NCI-H446 (cell line): ENCODE measurements at places on chromosomes 7 and 10.

- DNase-seq, result no peak
Measured at GRCh38 chr10:15515202-15515601, 144.1 kb upstream of the FAM171A1 start.

- DNase-seq, result no peak
Measured at GRCh38 chr7:48563334-48563733, 361.0 kb upstream of the CDC14C start.

GRCh38 chr7:117777335-117778142 lies 95.7 kb downstream of the CTTNBP2 start:
- DNase-seq, result no peak

- no peak for DNase-seq
Measured at GRCh38 chr10:116408719-116409118, 18.9 kb upstream of the PNLIPRP3 start.

GRCh38 chr10:126349676-126350075 lies 38.6 kb downstream of the ADAM12 start:
- no peak for DNase-seq

GRCh38 chr10:129656642-129657041 lies 189.6 kb downstream of the MGMT start:
- no peak for DNase-seq

DNA sequence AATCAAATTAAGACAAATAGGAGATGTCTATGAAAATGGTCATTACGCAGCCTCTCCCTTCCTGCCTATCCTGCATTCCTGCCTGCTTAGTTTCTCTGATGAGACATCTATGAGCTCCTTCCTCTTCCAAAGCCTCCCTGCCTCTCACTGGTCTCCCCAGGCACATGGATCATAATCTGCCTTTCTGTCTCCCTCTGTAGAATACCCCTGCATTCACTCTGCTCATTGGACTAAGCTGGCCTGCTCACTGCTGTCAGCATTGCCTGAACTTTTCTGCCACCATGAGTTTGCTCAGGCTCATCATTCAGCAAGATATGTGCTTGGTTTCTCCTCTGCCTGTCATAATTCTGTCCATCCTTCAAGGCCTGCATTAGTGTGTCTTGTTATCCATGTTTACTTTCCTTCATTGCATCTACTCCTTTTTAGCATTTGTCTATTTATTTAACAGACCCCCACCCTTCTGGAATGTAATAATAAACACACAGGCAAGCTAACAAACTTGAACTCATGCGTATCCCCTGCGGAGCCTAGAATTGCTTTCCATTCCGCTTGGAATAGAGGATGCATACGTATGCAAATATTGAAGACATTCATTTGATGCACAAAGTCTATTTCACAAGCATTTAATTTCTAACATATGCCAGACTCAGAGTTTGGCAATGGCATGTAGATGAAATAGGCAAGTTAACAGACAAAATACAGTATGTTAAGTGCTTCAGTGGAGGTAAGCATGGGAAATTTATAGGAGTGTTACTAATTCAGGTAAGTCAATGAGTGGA lies 88.3 kb downstream of the PTPRZ1 start:
- no peak for DNase-seq

GRCh38 chr7:151489498-151489897 lies 30.2 kb downstream of the RHEB start:
- DNase-seq, result no peak

DNA sequence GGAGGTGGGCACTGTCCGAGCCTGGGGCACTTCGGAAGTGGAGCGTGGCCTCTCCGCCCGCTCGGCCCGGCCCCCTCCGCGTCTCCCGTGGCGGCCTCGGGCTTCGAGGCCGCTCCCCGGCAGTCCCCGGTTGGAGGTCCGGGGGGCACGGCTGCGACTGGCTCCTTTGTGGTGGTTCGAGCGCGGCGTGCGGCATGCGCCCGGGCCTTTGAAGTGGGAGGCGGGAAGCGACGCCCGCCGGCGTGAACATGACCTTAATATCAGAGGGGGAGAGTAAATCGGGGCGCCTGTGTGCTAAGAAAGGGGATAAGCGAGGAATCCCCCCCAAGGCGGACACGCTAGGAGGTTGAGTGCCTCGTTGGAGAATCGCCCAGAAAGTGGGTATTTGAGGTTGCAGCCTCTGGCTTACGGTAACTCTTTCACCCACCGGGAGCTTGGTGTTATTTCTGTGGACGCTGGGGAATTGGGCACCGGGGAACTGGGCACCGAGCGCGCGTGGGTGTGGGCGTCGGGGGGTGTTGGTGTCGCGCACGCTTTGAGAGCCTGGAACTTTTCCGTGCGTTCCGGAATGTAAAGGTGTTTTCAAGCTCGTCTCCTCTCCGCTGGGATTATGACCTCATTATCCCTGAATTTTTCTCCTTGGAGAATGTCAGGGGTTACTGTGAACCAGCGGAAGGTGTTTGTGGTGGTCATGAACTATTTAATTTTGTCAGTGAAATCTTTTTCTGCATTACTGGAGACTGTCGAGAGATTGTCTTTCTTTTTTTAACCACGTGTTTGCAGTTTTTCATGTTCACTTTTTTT lies 660 bp downstream of the SUV39H2 start:
- DNase-seq, result no peak

- peak; percentile 39 for DNase-seq
Measured at GRCh38 chr10:90526721-90527120, 331.1 kb downstream of the HTR7 start.

DNA sequence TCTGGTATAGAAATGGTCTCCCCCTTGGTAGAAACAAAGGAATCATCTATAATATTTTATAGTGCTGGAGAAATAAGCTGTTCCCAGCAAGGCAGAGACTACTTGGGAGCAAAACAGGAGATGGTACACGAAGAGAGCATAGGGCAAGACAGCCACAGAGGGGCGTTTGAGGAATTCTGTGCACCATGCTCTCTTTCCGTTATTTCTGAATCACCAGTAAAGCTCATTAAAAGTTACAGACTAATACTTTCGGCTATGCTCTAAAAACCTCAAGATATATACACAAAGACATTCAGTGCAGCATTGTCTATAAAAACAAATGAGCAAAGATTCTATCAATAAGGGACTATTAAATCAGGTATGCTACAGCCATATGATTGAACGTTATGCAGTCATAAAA lies 68.5 kb upstream of the FHIP2A start:
- no peak for DNase-seq

DNA sequence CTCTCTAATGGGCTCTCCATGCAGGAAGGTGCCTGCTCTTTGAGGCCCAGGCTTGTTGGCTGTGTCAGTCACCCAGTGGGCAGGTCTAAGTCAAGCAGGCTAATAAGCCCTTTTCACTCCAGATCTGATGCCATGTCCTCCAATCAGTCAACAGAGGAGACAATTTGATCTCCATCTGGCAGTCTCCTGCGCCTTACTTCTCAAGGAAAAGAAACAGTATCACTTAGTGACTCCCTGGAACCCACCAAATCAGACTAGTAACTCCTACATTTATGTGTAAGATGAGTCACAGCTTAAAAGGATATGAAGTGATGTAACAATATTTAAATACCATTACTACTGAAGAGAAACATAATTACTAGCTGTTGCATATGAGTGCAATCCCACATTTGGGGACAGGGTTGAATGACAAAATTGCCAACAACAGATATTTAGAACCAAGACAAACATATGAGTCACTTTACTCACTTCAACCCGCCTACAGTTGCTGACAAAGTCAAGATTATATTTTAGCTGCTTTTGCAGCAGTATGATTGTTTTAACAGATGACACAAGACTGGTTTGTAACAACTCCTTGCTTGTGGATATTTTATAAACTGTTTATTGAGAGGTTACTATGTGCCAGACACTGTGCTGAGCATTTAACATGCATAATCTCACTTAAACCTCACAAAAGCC lies 72.1 kb downstream of the USP6NL start:
- no peak for DNase-seq

- DNase-seq, result no peak
Measured at GRCh38 chr7:71286924-71287323, 155.0 kb downstream of the GALNT17 start.

DNA sequence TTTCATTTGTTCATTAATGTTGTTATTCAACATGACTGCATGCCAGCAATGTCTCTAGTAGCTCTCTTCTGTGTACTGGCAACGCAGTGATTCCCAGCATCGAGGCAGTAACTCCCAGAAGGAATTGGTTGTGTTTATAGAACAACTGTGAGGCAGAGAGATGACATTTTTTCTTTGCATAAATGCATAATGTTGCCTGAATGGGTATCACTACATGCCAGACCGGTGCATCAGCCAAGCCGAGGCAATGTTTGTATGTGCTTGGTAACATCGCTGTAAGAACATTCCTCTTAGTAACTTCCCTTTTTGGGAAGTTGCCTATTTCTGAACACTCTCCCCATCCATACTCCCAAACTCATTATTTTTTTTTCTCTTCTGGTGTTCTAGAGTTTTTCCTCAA lies 182.9 kb downstream of the HTR7 start:
- peak; percentile 4 for DNase-seq

DNA sequence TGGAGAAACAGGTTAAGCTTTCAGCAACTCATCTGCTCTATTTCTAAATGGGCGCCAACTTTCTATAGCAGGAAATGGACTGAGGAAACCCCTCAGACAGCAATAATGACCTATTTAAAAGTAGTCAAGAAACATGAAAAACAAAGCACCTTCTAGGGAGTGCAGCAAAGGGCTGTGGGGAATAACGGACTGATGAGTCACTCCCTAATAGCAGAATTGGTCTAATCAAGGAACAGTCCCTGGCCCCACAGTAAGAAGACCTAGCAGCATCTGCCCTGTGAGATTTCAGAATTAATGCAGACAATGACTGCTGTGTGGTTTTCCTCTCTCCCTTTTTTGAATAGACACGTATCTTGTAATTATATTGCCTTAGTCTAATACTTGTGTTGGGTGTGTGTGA lies 602.9 kb downstream of the IPMK start:
- DNase-seq, result no peak

DNA sequence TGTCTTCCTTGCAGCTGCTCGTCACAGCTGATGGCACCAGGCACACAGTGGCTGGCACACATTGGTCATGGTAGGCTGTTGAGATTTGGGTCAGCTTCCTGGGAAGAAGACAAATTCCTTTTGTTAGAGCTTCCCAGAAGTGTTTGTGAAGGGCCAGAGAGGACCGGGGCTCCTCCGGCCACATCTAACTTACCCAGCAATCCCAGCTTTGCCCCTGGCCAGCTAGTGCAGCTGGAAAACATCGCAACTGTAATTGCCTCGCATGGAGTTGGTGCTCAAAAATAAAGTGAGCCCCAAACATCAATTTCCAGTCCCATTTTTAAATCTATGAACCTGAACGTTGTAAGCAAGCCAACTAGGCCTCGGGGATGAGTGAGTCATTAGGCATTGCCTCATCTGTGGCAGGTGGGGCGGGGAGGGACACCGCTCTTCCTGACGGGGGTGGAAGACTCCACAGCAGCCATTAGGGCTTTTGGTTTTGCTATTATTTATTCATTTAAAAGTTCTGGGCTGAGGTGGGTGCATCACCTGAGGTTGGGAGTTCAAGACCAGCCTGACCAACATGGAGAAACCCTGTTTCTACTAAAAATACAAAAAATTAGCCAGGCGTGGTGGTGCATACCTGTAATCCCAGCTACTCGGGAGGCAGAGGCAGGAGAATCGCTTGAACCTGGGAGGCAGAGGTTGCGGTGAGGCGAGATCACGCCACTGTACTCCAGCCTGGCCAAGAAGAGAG lies 12.4 kb downstream of the CPA5 start:
- DNase-seq, result peak; percentile 29

GRCh38 chr7:23120106-23120505 lies 14.5 kb downstream of the KLHL7 start:
- DNase-seq, result no peak

DNA sequence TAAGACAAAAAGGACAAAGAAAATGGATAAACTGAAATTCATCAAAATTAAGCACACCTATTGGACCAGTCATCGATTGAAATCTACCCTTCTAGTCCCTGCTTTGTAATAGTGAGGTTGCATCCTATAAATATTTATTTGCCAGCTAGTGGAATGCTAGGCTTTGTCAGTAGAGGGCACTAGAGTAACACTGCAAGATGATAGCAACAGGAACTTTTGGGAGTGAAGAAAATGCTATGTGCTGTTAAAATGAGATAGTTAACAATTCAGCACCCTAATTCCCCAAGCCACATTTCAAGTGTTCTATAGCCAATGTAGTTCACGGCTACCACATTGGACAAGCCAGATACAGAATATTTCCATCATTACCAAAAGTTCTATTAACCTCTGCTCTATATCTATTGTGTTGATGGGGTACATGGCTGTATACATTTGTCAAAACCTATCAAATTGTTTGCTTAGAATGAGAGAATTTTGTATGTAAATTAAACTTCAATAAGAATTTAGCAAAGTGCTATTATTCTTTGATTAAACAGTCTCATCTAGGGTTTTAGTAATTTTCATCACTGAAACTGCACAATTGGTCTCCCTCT lies 69.8 kb downstream of the LSMEM1 start:
- DNase-seq, result peak; percentile 70

DNA sequence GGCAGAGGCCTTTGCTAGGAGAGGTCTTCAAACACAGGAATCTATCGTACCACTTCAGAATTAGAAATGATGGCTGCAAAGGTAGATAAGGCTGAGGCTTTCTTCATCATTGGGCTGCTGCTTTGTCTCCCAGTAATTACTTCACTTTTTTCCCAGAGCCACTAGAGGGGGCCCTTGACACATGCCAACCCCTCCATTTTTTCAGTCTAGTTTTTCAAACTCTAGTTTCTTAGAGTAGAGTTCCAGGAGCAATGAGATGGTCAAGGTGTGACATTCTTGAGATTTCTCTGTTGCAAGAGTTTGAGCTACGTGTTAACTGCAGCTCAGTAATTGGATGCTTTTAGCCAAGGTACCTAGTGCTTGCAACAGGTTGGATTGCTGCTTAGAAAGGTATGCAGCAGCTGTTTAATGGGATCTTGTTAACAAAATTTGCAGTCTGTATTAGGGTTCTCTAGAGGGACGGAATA lies 33.8 kb upstream of the RBM20 start:
- DNase-seq, result peak; percentile 57

- no peak for DNase-seq
Measured at GRCh38 chr7:816751-817671, 15.3 kb upstream of the SUN1 start.

GRCh38 chr10:102705531-102705930 lies 8.7 kb downstream of the ARL3 start:
- no peak for DNase-seq

DNA sequence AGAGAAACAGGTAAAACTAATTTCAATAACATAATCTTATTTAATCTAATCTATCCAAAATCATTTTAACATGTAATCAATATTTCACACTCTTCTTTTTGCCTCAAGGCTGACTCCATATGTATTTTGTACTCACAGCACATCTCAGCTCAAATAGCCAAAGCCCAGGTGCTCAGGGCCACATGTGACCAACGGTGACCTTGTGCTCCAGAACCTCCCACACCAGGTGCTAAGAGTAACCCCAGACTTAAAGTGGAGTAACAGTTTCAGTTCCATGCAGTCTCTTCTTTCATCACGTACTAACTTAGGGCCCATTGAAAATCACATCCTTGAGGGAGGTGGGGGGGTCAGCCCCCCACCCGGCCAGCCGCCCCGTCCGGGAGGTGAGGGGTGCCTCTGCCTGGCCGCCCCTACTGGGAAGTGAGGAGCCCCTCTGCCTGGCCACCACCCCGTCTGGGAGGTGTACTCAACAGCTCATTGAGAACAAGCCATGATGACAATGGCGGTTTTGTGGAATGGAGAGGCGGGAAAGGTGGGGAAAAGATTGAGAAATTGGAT lies 47.3 kb downstream of the NCAPG2 start:
- no peak for DNase-seq
